Choroid plexus epithelial cell (primary cell): ENCODE measurements at places on chromosomes 6 and 20.

DNA sequence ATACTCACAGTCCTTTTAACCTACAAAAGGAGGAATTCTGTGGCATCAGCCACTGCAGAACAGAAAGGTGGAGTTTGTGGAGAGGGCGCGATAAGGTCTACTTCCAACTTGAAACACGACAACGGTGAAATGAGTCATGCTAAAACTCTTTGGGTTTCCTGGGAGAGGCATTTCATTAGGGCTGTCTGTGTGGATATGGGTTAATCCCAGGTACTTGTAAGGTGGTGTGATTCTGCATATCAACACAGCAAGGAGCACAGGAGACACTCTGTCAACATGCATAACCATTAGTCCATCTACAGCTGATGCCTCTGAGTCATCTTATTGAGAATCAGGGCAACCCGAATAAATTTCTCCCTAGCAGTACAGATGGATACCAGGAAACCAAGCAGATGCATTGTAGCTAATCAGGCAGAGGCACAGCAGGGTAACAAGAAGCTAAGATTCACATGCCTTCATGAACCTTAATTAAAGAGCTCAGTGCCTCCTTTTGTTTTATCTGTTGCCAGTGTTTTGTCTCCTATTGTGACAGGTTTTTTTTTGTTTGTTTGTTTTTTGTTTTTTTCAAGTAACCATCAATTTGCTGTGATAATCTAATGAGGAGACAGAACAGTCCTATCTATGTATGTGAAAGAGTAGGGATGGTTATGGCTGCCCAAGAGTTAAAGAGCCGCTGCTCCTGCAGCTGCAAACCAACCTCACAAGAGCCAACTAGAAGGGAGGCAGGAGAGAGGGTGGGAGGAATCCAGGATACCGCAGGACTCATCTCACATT lies 315.8 kb upstream of the SOX4 start:
- no peak for DNase-seq

DNA sequence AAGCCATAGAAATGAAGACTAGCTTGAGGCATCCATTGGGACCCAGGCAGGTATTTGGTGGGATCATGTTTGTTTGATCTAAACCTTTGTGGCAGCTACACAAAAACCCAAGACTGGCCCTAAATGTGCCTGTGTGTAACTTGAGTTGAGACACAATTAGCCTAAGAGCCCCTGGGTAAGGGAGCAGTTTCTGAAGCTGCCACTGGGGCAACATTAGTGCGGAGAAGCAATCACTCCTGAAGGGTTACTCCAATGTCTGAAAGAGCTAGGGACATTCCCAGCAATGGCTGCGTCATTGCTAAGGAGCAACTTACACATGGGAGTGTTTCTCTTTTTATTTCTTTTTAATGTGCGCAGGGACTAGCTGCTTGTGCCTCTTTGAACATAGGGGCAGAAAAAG lies 67.9 kb upstream of the EEF1E1 start:
- no peak for DNase-seq

DNA sequence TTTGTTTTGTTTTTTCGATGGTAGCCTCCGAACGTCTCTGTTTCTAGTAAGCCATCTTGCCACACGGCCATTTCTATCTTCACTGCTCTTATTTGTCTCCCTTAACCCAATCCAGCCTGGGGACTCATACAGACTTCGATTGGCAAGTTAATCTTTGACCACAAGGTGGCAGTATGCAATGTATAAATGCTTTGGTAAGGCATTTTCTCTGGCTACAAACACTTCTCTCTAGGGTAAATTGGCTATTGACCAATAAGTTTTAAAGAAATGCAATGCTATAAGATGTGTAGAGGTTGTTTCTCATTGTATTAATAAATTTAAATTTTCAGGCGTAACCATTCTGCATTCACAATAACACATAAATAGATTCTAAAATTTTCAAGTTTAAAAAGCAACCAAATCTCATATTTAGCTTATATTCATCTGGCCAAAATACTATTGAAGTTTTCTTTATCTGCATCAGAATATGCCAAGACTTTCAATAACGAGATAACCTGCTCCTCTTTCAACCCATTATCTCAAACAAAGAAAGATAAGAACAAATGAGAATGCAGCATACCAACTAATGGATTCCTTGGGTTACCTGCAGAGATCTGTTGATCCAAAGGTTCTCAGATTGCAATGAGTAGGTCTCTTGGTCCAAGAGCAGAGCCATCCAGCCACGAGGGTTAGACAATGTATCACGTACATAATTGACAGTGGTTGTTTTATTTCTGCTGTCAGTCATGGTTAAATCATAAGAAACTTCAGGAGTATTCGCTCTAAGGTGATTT lies 231.9 kb downstream of the PKHD1 start:
- DNase-seq = peak; percentile 64

- DNase-seq = peak; percentile 47
Measured at GRCh38 chr20:43925801-43926200, 11.1 kb downstream of the TOX2 start.

DNA sequence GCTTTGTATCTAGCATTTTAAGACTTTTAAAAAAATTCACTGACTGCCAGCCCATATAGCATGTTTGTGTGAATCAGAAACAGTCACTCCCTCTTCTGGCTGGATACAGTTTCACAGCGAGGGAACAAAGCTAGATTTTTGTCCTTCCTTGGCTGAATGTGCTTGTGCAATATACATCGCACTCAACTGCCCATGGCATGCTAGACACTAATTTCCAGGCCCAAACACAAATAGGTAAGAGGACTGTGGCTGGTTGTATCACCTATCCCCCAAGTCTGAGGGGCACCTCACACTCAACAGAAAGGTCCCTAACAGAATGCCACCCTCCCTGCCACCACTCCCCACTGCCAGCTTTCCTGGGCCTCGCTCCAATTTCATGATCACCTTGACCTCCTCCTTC lies 16.2 kb upstream of the BLCAP start:
- peak; percentile 77 for DNase-seq
